Umbilical cord (tissue), 2 donors: ENCODE measurements at places on chromosomes 5 and 9. TPM values are rescaled to one million over a fixed set of nuclear protein-coding genes. Genes with fewer than 3 reads are reported as not detected.

- DNase-seq, result no peak
These were observed 1465.1 kb upstream of the C9orf72 start for GRCh38 chr9:29038332-29038731.

ORM1 gene
- not detected for total RNA-seq

AQP7 gene
- total RNA-seq, result 0.48 TPM

GRCh38 chr5:43041669-43042175, 1.6 kb upstream of the ANXA2R start:
- DNase-seq, result peak; percentile 71

GRCh38 chr5:114418176-114419066, 56.6 kb downstream of the KCNN2 start:
- peak; percentile 78 for DNase-seq

KIF12 gene
- not detected for total RNA-seq

DNA sequence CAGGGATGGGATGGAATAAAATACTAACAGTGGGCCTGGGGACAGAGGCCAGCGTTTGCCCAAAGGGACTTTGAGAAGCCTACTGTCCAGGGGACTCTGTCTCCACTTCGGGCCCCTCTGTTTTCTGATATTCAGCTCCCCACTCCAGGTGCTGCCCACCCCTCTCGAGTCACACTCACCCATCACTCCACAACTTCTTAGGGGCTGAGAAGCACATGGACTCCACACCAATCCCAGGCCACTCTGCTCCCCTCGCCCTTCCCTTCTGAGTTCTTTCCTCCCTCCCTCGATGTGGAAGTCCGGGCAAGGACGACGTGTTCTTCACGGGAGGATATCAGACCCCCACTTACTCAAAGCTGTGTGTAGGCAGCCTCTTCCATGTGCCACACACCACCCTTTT, 124.5 kb downstream of the BARX1 start:
- no peak for DNase-seq

MRNIP gene
- total RNA-seq, result 27.9 TPM

GRCh38 chr9:113898596-113898995, 22.5 kb downstream of the ZNF618 start:
- no peak for DNase-seq

- DNase-seq, result peak; percentile 69
These were observed 17.4 kb upstream of the ADRB2 start for GRCh38 chr5:148808864-148809642.

PIP5KL1 gene
- total RNA-seq, result 1.4 TPM

DNA sequence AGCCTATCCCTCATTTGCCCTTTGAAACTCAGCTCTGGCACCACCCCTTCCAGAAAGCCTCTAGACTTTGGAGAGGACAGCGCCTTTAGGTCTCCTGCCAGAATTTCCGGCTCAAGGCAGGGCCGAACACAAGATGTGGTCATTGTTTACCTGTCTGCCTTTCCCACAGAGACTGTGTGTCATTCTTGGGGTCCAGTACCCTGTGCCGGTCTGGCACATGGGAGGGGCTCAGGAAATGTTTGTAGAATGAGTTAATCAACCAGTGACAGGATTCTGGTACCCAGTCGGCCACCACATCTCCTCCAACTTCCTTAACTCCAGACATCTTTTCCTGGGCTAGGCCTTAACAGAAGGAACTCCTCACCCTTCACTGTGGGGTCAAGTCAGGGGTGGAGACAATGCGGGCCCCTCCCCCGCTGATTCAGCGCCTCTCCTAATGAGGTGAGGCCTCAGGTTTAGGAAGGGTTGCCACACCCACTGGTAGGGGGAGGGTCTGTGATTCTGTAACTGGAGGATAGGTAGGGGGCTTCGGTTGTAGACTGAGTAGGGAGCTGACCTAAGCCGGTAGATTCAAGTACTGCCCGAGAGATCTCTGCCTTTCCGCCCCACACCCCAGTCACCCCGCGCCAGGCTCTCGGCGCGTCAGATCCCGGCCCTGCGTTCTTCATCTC, 29.3 kb downstream of the PCDH1 start:
- DNase-seq, result peak; percentile 78

CD274 gene
- 4.6 TPM for total RNA-seq

CAAP1 gene
- total RNA-seq, result 13.2 TPM

POC5 gene
- total RNA-seq, result 19.0 TPM

UQCRQ gene
- 101 TPM for total RNA-seq

SLC34A3 gene
- not detected for total RNA-seq

DNA sequence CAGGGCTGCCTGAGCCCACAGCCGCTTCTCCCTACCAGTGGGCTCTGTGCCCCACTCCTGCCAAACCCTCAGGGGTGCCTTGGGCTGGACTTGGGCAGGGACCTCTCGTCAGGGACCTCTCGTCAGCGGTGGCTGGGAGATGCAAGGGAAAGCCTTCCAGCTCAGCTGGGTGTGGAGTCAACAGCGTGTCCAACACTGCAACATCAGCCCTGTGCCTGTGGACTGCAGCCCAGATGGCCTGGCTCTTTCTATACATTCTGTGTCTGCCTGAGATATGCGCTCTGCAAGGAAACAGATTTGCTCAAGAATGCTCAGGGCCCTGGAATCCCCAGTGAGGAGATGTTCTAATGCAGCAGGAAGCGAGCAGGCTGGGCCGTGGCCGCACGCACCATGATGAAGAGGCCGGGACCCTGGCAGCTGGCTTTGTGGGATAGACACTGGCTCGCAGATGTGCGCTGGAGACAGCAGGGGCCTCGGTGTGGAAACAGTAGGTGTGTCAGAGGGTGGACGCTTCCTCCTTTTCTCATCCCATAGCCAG, 85.0 kb upstream of the COL5A1 start:
- peak; percentile 97 for DNase-seq

GRCh38 chr5:78717674-78718584, 69.4 kb upstream of the LHFPL2 start:
- no peak for DNase-seq

DNA sequence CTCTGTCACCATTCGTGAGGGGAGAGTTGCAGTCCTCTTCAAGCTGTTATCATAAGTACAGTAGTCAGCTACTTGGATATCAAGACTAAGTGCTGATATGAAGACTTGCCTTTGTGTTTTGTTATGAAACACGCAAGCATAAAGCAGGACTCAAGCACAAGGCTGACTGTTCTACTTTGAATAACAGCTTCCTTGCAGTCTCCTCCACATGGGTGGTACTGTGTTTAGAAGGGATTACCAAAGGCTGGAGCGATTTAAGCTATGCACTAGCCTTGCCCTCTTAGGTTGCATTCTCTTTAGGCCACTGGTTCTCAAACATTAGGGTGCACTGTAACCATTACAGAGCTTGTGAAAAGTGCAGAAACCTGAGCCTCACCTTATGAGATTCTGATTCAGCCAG, 41.4 kb downstream of the SLC25A51 start:
- no peak for DNase-seq

CCNJL gene
- 0.72 TPM for total RNA-seq

GRCh38 chr9:89116064-89116804, 62.4 kb downstream of the SHC3 start:
- no peak for DNase-seq

DNA sequence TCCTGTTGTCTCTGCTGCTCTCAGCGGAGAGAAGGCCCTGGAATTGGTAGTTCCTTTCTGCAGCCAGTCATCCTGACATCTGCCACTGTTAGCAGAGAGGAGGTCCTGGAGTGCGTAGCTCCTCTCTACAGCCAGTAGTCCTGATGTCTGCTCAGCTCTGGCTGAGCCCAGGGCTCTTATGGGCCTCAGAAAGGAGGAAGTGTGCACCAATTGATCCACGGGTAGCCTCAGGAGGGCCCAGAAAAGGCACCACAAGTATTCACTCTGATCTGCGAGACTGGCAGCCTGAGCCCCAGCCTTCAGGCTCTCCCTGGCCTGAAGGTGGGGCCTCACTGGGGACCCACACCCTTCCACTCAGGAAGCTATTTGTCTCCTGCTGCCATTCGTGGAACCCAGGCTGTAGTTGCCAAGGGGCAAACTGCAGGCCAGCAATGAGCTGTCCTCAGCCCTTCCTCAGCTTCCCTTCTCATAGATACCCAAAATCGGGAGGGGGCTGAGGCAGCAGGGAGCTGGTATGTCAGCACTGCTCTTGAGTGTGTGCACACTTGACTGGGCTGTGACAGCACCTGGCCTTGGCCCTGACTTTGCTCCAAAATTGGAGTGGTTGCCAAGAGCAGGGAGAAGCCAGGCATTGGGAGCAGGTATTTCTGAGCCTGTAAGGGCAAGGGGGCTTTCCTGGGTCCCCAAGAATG, 1049.5 kb upstream of the ACO1 start:
- DNase-seq, result no peak

GRCh38 chr9:4016789-4017188, 283.1 kb downstream of the GLIS3 start:
- no peak for DNase-seq

DNA sequence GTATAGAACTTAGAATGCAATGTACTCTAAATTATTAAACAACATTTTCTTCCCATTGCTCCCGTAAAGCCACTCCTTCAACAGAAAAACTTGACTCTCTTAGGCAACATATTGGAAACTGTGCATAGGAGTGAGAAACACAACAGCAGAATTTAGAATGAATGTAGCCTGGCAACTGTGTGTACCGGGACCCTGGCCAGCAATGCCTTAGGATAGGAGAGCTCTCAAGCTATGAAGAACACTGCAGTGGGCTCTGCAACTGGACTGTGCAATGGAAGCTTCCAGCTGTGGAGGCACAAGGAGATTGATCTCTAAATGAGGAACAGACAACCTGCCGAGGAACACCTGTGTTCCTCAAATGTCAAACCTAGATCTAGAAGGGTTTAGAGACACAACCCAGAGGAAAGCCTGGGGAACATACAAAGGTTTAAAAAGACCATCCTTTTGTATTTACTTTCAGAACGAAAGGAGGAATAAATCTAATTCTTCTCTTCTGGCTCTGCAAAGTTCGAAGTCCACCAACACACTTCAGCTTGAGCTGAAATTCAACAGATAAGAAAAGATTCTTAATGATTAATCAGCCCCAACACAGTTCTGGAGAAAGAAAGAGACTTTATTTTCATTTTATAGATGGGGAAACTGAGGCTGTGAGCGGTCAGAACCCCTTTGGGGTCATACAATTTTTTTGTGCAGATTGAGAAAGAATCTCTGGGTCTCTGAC, 51.5 kb upstream of the ARL15 start:
- DNase-seq, result no peak

GRCh38 chr5:5128766-5129165, 11.4 kb upstream of the ADAMTS16 start:
- DNase-seq, result no peak

DNA sequence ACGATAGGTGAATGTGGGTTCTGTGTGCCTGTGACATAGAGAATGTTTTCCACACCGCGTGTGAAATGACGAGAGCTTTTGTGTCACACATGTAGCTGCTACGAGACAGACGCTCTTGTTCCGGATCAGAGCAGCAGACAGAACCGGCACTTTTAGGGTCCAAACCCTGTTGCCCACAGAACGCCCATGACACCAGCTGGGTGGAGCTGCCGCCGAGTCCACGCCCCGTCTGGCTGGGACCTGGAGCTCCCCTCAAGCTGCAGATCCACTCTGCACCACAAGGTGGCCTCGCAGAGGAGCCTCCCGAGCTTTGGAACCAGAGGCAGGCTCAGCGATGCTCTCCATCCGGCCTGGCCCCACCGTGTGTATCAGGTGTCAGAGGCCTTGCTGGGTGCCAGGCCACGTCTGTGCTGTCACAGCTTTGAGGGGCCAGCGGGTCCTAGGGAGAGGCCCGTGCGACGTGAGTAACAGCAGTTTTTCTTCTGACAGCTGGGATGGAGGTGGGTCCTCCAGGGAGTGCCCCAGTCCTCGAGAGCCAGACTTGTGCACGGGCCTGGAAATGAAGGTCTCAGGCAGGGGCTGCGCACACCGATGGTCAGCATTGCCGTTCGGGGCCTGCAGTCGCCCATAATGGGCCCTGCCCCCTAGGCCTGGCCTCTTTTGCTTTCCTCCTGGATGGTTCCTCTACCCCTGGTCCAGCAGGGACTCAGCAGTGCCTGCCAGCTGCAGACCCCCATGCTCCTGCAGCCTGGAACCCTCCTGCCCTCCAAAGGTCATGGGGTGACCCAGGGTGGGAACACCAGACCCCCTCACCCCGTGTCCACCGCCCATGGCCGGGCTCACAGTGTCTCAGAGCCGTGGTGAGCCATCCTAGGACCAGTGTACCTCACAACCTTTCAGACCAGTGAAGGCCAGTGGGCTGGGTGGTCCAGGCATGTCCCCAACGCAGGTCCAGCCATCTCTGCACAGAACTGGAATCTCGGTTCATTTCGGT, 2.5 kb upstream of the LRRC14B start:
- peak; percentile 87 for DNase-seq

CHSY3 gene
- total RNA-seq, result 105 TPM

DMRT3 gene
- 1.2 TPM for total RNA-seq

GRCh38 chr5:173781816-173782670, 106.1 kb upstream of the CPEB4 start:
- DNase-seq, result peak; percentile 84

PCDHA8 gene
- 6.0 TPM for total RNA-seq

NLN gene
- 10.4 TPM for total RNA-seq

C6 gene
- total RNA-seq, result not detected

ADAMTS16 gene
- total RNA-seq, result 7.2 TPM

GRCh38 chr5:10563945-10564837, at the start of gene ANKRD33B:
ANKRD33B (plus strand) TSS chr5:10564070; CDS start chr5:10564468, 398 bp downstream.
- peak; percentile 80 for DNase-seq

CCDC192 gene
- total RNA-seq, result not detected

IFNA21 gene
- total RNA-seq, result 18.5 TPM

DNA sequence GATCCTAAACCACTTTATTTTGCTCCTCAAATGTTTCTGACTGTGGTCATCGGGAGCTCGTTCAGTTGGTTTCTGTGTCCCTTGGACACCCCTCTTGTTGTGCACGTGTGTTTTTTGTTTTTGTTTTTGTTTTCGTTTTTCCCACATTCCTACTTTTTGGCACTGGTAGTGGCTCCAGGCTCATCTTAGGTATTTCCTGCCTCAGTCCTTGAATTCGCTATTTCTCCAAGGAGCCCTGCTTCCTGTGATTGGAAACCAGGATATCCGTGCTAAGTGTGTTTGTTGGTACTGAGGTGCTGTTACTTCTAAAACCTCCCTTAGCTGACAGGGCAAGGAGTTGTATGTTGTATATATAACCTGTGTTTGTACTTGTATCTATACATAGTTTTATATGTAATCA, 5.9 kb downstream of the HMCN2 start:
- no peak for DNase-seq

DNA sequence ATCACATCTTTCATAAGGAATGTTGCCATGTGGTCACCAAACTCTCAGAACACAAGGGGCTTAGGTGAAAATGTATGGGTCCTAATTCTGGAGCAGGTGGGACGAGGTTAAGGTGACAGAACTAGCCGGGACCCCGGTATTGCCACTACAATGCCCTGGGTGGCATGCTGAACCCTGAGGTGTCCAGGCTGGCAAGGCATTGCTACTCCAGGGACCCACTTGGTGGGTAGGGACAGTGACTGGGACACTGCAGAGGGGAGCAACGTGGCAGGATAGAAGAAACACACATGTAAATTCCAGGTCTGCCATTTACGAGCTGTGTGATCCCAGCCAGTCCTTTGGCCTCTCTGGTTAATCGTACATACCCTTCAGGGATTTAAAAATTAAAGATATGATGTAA, 206.9 kb upstream of the MVB12B start:
- DNase-seq, result no peak

DNA sequence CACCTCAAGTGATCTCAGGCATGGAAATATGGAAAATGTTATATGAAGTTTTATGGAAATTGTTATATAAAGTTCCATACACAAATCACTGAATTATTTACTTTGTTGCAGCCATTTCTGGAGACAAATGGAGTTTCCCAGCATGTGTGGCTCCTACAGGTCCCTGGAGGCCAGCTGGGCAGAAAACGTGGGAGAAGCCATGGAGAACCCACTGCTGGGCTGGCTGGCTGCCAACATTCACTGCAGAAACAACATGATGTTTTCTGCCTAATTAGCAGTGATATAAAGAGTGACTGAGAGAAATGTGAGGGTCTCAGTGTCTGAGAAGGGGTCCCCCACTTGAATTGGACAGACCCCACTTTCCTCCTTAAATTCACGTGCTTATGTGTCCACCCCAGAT, 208.8 kb upstream of the IRX2 start:
- no peak for DNase-seq

SPINK13 gene
- total RNA-seq, result not detected
